ENCODE measurements at places on chromosomes 12 and 14.
A peak's percentile ranks its signal among the peaks of the same experiment; 100 is the strongest.

DNA sequence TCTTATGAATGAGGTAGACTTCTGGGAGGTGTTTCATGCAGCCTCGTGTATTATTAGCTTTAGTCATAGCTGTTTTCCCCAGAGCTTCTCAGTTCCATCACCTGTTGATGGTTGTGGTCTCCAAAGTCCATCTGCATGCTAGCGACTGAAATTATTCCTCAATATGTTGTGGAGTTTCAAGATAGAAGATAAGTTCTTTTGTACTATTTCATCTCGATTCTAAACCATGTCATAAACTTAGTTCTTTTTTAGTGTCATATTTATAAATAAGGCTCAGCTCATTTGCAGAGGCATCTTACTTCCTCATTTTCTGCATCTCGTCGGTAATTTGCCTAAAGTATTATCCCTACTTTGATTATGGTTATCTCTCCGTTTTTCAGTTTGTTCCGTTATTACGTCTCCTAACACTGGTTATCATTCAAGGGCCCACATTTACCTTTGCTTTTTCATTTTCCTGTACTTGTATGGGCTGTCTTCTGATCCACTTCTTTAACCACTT is 119.1 kb downstream of the ITPR2 start:
- no peak for DNase-seq

GRCh38 chr12:50641566-50641965 is 122.3 kb upstream of the ATF1 start:
- DNase-seq, result no peak

GRCh38 chr12:46627686-46628085 is 198.1 kb downstream of the SLC38A4 start:
- no peak for DNase-seq

- no peak for DNase-seq
These were observed 9.8 kb upstream of the ABHD12B start for GRCh38 chr14:50862036-50862570.

DNA sequence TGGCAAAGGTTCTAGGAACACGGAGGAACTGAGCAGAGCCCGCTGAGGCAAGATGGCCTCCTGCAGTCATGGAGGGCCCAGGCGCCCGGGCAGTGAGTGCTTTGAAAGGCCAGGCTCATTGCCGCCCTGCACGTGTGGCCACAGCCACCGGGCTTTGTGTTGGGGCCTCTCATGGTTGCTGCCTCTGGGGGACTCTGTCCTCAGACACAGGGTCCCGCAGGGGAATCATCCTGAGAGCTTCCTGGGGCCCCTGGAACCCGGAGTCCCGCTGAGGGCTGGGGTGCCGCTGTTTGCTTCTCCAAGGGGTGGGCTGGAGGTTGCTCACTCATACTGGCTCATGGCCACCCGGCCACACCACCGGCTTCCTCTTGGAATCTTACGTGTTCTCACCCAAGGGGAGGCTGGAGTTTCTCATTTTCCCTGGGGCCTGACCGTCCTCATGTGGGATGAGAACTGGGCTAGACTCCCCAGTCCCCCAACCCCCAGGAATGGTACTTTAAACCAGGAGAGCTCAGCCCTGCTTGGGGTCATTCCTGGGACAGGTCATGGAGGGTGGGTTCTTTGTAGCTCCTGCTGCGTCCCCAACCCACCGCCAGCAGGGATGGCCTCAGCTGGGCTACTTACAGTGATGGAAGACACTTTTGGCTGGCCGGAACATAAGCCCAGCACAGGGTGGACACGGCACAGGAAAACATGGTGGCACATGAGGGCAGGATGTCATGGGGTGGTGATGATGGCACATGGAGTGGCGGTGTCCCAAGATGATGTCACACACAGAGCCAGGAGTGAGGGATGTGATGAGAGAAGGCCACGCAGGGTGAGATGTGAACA is 21.1 kb upstream of the LRTM2 start:
- no peak for DNase-seq

DNA sequence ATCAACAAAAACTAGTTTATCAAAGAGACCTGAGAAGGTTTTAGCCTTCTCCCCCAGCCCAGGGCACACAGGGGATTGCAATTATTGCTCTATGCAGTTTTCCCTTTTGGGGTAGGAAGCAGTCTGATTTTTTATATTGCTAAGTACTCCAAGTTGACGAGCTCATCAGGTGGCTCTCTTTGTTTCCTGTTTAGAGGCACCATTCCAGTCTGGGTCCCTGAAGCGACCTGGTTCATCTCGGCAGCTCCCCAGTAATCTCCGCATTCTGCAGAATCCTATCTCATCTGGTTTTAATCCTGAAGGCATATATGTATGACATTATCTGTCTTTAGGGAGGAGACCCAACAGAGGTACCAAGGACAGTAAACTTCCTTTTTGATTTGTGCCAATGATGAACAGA is 56.3 kb downstream of the BHLHE41 start:
- DNase-seq, result no peak

DNA sequence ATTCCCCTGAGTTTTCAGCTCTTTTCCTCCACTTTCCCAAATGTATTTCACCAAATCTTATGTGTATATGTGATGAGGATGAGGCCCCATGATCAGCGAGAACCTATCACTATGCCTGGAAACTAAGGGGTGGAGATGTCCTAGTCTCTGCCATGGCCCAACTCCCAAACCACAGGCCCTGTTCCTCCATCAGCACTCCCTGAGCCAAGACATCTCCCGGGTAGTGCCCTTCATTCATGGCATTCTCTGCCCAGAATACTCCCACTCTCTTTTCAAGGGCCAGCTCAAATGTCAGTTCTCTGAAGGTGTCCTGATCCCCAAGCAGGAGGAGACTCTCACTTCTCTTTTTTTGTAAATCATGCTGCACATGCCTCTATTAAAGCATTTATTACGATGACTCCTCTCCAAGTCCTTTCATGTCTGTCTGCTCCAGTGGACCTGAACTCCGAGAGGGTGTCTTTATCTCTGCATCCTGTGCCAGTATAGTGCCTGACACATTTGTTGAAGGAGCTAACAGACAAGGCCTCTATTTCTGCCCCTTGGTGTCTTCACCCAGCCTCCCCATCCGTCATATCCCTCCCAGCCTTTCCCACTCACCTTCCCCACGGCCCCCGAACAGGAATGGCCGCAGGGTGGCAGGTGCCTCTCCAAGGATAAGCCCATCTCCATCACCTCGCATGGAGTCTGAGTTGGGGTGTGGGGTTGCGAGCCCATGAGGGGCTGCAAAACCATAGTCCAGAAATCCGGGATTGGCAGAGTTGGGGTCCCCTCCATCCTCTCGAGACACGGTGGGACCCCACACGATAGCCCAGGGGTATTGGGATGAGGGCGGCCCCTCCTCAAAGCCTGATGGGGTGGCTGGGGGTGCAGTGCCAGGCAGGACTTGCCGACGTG is 3.7 kb downstream of the PIANP start:
- no peak for DNase-seq

GRCh38 chr12:130743606-130744005 is 27.5 kb upstream of the RIMBP2 start:
- DNase-seq, result no peak

DNA sequence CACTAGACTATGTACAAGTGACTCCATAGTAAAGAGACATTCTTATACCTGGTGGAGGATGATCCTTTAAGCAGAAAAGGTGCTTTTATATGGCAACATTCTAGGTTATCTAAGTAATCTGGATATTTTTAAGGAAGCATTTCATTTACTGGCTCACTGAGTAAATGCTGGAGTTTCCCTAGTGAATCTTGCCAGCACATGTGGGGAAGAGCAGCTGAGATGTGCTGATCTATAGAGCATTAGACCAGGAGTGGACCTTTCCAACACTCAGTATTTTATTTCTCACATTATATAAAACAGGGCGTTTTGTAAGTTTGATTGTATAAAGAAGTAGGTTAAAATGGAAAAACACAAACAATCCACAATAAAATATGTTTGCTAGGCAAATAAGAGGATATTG is 478.5 kb downstream of the ATP23 start:
- no peak for DNase-seq

DNA sequence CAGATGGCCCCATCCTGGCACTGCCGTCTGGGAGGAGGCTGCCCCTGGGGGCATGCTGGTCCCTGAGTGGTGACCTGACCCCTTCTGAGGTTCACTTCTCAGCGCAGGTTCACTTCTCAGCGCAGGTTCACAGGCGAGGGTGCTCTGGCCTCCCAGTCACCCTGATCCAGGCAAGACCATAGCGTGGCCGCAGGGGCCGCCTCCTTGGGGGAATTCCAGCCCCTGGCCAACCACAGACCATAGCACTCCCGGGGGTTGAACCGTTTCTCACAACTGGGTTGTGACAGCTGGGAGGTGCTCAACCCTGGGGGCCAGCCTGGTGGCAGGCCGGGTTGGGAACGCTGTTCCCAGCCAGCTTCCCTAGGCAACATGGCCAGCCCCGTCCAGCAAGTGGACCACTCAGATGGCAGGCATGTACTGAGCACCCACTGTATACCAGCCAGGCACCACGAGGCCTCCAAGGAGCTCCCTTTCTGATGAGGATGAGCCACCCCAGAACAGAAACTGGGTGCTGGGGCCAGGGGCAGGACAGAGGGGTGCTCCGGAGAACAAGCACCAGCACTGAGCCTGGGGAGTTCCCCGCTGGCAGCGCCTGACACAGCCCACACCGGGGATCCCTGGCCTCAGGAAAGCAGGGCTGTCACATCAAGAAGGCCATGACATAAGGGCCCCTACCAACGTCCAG is 28.3 kb upstream of the ZFP36L1 start:
- no peak for DNase-seq

DNA sequence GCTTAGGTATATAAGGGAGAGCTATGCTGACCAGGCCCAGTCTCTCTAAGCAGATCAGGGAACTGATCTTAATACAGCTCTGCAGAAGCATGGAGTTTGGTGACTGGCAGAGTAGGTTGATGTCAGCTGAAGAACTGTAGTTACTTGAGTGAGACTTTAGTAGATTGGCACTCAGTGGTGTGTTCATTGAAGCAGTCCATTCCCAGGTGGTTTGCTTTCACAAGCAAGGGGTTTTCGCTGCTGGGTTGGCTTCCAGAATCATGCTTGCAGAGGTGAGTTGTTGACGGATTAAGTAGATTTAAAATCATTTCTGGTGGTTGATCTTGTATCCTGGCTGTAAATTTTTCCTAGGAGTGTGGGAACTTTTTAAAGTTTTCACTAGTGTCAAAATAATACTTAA is 6.5 kb upstream of the DHRS7 start:
- no peak for DNase-seq

DNA sequence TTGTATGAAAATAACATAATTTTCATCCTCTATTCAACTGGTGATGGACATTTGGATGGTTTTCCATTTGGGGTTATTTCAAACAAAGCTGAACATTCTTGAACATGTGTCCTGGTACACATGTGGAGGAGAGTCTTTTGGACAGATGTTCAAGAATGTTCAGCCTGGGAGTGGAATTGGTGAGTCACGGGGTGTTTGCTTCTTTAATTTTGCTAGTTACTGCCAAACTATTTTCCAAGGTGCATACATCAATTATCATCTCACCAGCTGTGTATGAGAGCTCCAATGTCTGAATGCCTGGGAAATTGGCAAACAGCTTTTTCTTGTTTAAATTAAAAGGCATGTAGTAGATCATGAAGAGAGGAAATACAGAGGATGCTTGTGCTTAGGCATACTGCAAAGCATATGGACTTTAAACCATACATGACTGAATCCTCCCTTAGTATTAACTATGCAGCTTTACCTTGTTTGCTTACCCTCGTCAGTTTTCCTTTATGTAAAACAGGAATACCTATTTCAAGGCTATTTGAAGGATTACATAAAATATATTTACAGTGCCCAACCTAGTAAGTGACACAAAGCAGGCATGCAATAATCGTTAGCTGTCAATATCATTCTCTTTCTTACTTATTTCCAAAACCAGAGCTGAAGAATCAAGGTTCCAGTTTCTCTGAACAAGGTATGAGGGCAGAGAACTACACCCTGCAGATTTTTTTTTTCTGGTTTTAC is 152.1 kb downstream of the ITPR2 start:
- no peak for DNase-seq

GRCh38 chr12:122023339-122024131 is 1.9 kb downstream of the BCL7A start:
- DNase-seq, result no peak

DNA sequence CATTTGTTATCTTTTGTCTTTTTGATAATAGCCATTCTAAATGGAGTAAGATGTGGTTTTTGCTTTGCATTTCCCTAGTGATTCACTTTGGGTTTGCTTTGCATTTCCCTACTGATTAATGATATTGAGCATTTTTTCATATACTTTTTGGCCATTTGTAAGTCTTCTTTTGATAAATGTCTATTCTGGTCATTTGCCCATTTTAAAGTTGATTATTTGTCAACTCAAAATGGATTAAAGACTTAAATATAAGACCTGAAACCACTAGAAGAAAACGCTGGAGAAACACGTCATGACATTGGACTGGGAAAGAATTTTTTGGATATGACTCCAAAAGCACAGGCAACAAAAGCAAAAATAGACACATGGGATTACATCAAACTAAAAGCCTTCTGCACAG is 148.0 kb downstream of the APAF1 start:
- no peak for DNase-seq

DNA sequence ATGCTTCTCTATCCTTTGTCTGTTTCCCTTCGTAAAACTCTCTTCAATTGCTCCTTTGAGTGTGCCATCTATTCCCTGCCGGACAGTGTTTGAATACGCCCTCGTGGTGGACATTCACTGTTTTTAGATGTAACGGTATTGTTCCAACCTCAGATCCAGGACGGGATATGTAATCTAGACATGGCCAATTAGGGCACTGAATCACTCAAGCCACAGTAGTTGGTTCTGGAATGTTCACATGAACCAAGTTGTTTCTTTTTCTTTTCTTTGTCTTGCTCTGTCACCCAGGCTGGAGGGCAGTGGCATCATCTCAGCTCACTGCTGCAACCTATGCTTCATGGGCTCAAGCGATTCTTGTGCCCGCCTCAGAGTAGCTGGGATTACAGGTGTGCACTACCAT is 204.2 kb upstream of the PLXNC1 start:
- DNase-seq, result no peak

- DNase-seq, result no peak
These were observed 291.7 kb downstream of the ZFP36L1 start for GRCh38 chr14:68501171-68501570.

DNA sequence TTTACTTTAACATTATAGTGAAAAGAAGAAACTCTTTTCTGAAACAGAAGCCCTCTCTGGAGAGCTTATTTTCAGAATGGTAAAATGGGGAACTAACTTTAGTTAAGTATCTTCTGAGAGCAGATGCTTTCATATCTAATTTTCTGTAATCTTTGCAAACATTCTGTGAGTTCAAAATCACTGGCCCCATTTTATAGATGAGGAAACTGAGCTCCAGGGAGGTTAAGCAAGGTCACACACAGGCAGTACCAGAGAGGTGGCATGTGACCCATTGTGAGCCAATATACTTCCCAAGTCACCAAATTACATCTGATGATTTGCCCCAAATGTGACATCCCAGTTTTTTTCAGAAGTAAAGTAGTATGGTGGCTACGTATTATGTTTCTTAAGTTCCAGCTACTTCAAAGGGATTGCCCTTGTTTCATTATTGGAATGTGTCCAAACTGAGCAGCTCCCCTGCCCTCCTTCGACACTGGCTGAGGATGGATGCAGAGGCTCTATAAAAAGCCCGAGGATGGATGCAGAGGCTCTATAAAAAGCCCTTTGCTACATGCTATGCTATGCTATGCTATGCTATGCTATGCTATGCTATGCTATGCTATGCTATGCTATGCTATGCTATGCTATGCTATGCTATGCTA is 36.2 kb upstream of the NUDT4 start:
- no peak for DNase-seq

GRCh38 chr14:50001151-50001998 is 108.5 kb downstream of the ARF6 start:
- peak; percentile 25 for DNase-seq
